ENCODE measurements at places on chromosomes 3 and 15. TPM values are rescaled to one million over a fixed set of nuclear protein-coding genes. Genes with fewer than 3 reads are reported as not detected.

GRCh38 chr3:17491601-17492000 lies 250.8 kb downstream of the TBC1D5 start:
- peak overlapping the region; percentile 95 for H3K27ac ChIP-seq
- peaks cover 29% of the 10 kb centered on the region for H3K4me1 ChIP-seq
- H3K27me3 ChIP-seq: no peaks in the 10 kb centered on the region
- H3K4me3 ChIP-seq: no peak overlapping the region

- DNase-seq: no peak
Observed at GRCh38 chr3:27666272-27666671, 55.9 kb downstream of the EOMES start.

- H3K27ac ChIP-seq: no peak overlapping the region
- no peaks in the 10 kb centered on the region for H3K36me3 ChIP-seq
- no peak for DNase-seq
- no peaks in the 10 kb centered on the region for H3K4me1 ChIP-seq
- peaks cover 51% of the 10 kb centered on the region for H3K27me3 ChIP-seq
Observed at GRCh38 chr15:77710206-77710605, 77.5 kb upstream of the LINGO1 start.

- H3K27me3 ChIP-seq: no peaks in the 10 kb centered on the region
- H3K4me3 ChIP-seq: no peak overlapping the region
- H3K36me3 ChIP-seq: peaks cover 27% of the 10 kb centered on the region
- H3K4me1 ChIP-seq: peaks cover 25% of the 10 kb centered on the region
- no peak for DNase-seq
Observed at GRCh38 chr3:168040607-168041208, 55.0 kb downstream of the GOLIM4 start.

DNA sequence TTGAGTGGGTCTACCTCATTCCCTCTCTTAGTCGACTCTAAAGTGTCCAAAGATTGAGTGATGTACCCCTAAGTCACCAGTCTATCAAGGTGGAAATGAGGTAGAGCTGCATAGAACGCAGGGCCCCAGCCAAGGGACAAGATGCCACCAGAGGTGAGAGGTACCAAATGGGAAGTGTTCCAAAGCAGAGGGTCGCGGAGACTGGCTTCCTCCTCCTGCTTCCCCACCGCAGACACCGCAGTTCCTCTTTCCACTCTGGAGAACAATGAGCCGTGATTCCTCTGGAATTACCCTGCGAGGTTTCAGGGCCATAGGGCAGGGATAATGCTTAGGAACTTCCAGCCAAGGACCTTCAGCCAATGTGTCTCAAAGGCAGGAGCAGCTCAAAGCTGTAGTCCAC lies 55.8 kb downstream of the DAPK2 start:
- no peak for DNase-seq
- H3K4me3 ChIP-seq: no peak overlapping the region
- H3K27me3 ChIP-seq: no peaks in the 10 kb centered on the region

DNA sequence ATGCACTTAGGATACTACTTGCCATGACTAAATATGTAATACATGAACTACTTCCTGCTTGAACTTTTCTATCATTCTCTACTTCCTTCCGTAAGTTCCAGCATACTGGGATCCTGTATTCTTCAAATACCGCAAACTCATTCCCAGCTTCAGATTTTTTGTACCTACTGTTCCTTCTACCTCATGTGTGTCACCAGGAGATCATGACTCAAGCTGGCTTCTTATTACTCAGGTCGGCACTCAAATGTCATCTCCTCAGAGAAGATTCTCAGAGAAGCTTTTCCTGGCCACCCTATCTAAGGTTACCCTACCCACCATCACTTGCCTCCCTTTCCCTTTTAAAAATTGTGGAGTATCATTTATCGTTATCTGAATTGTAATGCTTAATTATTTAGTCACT lies 66.7 kb downstream of the RFX7 start:
- H3K4me3 ChIP-seq: no peak overlapping the region
- H3K36me3 ChIP-seq: peaks cover 37% of the 10 kb centered on the region
- no peak for DNase-seq
- H3K4me1 ChIP-seq: peaks cover 3% of the 10 kb centered on the region

- no peak overlapping the region for H3K4me3 ChIP-seq
- no peaks in the 10 kb centered on the region for H3K4me1 ChIP-seq
- no peaks in the 10 kb centered on the region for H3K36me3 ChIP-seq
- H3K27me3 ChIP-seq: peaks cover 6% of the 10 kb centered on the region
- DNase-seq: no peak
- H3K27ac ChIP-seq: no peak overlapping the region
Observed at GRCh38 chr3:74021449-74021848, 396.7 kb upstream of the PDZRN3 start.

DNA sequence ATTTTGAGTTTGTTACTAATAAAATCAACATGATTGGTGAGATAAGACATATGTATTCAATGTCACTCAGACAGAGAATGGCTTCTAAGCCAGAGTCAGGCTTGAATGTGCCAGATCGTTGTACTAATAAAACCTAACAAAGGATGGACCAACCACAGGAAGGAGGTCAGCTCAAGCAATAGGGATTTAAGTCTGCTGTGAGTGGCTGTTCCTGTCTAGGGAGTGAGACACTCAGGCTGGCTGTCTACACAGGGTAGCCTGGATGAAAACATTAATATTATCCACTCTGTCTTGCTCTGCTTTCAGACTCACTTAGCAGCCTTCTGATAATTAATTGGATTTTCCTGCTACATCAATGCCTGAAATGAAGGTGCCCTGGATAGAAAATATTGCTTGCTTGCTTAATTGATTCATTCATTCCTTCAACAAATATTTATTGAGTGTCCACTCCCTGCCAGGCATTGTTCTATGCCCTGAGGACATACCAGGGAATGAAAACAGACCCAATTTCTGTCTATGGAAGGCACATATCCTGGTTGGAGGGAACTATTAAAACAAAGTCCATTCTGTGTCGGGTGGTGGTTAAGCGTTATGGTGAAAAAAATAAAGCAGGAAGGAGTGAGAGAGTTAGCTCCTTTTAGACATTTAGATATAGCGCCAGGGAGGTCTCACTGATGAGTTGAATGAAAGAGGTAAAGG lies 239.4 kb downstream of the CHST2 start:
- no peak overlapping the region for H3K4me3 ChIP-seq
- peaks cover 8% of the 10 kb centered on the region for H3K27me3 ChIP-seq
- no peak overlapping the region for H3K27ac ChIP-seq

DNA sequence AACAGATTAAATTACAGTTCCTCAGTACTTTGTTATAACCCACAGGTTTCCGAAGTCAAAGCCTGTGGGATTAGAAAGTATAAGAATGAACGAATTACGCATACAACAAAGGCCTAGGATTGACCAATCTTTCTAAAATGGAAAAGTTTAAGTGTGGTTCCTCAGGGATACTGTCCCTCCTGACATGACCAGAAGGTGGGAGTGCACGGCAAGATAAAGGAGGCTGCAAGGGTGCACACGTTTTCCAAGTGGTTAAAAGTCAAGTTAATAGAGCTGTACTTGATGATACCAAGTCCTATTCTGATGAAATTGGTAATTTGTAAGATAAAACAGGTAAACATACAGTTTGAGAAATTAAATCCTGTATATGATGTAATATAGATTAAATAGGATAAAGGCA lies 96.2 kb downstream of the ALDH1A2 start:
- H3K4me1 ChIP-seq: peaks cover 9% of the 10 kb centered on the region
- H3K36me3 ChIP-seq: no peaks in the 10 kb centered on the region
- no peak overlapping the region for H3K27ac ChIP-seq

GRCh38 chr3:165545059-165545458 lies 292.2 kb downstream of the BCHE start:
- H3K27me3 ChIP-seq: no peaks in the 10 kb centered on the region
- H3K4me3 ChIP-seq: no peak overlapping the region
- no peak for DNase-seq
- H3K27ac ChIP-seq: no peak overlapping the region
- no peaks in the 10 kb centered on the region for H3K36me3 ChIP-seq

DNA sequence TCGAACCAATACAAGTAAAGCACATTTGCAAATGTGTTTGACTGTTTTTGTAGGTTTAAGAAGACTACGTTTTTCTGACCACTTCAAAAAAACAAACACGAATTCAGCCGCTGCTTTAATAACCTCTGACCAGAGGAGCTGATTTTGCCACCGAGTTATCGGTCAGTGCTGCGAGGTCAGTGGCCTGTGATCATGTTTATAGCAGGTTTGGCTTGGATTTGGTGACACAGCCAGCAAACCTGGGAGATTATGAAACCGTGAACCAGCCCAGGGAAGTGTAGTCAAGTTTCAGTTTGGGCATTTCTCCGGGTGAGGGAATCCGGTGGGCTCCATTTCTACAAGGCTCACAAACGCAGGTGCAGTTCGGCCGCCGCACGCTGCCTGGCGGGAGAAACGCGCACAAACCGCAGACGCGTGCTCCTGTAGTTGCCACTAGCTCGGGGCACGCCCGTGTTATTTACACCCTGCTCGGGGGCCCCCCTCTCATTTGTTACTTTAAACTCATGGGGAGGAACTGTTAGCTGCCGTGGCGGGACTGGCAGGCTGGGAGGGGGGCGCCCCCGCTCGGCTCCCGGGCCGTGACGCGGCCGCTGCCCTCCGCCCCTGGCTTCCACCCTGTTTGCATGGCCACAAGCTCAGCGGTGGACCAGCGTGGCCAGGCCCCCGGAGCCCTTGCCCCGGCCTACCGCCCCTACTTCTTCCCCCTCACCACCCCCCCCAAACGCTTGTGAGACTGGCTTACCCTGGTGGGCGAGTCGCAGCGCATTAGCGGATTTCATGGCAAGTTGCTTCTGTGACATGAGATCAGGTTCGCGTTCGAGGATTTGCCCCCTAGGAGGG lies 13.6 kb upstream of the ONECUT1 start:
- DNase-seq: no peak
- H3K27ac ChIP-seq: no peak overlapping the region
- peak overlapping the region; percentile 11 for H3K4me3 ChIP-seq
- peaks cover 13% of the 10 kb centered on the region for H3K4me1 ChIP-seq

GRCh38 chr3:43062564-43063040 lies 43.3 kb downstream of the POMGNT2 start:
- H3K36me3 ChIP-seq: no peaks in the 10 kb centered on the region
- peaks cover 2% of the 10 kb centered on the region for H3K27me3 ChIP-seq
- H3K27ac ChIP-seq: no peak overlapping the region
- no peak for DNase-seq
- H3K4me1 ChIP-seq: no peaks in the 10 kb centered on the region
- H3K4me3 ChIP-seq: no peak overlapping the region

GRCh38 chr15:45137703-45138102 lies 7.9 kb downstream of the DUOX1 start:
- H3K4me3 ChIP-seq: no peak overlapping the region
- peaks cover 39% of the 10 kb centered on the region for H3K27me3 ChIP-seq
- H3K4me1 ChIP-seq: peaks cover 14% of the 10 kb centered on the region
- no peaks in the 10 kb centered on the region for H3K36me3 ChIP-seq
- no peak for DNase-seq
- no peak overlapping the region for H3K27ac ChIP-seq

DNA sequence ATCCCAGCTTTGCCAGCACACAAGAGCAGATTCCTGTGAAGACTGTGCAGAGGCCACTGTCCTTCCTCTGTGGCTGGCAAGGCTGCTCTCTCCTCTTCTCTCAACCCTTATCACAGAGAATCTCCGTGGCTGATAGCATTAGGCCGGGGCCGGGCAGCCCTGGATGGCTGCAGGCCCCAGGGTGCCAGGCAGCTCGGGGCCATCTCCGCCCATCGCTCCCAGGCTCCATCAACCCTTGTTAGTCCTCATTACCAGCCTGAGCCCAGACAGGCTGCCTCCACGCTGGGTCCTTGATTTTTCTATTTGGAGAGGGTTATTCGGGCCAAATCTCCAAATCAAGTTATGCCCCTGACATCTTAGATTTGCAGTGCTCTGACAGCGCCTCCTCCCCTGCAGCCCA lies 39.1 kb downstream of the MRPL46 start:
- H3K4me1 ChIP-seq: no peaks in the 10 kb centered on the region
- no peak overlapping the region for H3K4me3 ChIP-seq
- no peak overlapping the region for H3K27ac ChIP-seq
- no peak for DNase-seq

GRCh38 chr3:194395778-194396538 lies 3.1 kb downstream of the GP5 start:
- peaks cover 22% of the 10 kb centered on the region for H3K4me1 ChIP-seq
- H3K4me3 ChIP-seq: peak overlapping the region; percentile 50
- no peak for DNase-seq
- H3K36me3 ChIP-seq: peaks cover under 1% of the 10 kb centered on the region

DNA sequence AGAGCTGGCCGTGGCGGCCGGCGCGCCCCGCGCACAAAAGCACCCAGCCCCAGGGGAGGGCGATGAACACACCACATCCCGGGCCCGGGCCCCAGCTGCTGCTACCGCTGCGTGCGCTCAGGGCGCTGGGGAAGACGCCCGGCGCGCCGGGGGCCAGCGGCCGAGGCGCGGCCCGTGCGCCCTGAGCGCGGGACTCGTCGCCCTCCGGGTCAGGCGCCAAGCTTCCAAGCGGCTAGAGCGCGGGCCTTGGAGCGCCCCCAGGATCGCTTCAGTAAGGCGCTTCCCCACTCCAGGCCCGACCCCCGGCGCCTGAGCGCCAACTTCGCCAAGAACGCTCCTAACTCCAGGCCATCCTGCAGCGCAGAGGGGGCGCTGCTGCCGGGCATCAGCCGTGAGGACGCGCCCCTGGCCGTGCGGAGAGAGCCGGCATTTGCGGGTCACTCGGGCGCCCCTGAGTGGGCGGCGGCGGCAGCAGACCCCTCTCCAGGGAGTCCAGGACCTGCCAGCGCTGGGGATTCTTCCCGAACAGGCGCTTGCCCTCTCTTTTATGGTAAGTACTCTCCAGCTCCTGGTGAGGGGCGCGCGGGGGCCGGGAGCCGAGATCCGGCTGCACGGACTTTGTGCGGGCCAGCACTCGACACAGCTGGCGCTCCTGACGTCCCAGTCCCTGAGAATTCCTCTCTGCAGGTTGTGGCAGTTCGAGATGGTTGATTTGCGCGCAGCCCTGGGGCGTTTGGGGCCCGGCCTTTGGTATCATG lies 475 bp downstream of the SPSB4 start:
- peaks cover 35% of the 10 kb centered on the region for H3K4me1 ChIP-seq
- peaks cover 30% of the 10 kb centered on the region for H3K27me3 ChIP-seq

DNA sequence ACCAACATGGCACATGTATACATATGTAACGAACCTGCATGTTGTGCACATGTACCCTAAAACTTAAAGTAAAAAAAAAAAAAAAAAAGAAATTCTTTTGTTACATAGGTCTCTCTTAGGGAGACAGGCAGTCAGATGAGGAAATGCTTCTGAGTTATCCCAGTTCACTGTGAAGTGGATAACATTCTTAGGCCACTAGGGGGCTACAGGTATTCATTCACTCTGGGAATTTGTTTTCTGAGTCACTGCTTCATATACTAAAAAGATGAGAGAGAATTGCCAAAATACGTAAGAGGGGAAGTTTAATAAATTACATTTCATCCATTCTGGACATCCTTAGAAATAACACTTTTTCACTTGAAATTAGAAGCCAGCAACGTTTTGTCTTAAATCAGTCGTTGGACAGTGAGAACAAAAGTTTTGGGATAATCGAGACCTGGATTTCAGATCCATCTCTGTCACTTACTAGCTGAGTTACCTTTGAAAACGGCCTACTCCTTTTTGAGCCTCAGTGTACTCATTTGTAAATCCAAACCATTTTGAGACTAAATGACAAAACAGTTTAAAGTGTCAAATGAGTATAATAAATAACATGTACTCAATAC lies 738.4 kb upstream of the ALCAM start:
- H3K4me3 ChIP-seq: no peak overlapping the region
- H3K27ac ChIP-seq: no peak overlapping the region
- peaks cover 3% of the 10 kb centered on the region for H3K36me3 ChIP-seq
- DNase-seq: no peak

Gene KY
- total RNA-seq: not detected

Gene DNAJC19
- 33.0 TPM for total RNA-seq

Gene LRRK1
- 1.4 TPM for total RNA-seq

Gene CLDN18
- not detected for total RNA-seq

Gene MINDY4B
- not detected for total RNA-seq

Gene CCR1
- total RNA-seq: not detected

Gene POPDC2
- total RNA-seq: 3.4 TPM

Gene TMEM108
- 17.4 TPM for total RNA-seq

Gene SKOR1
- total RNA-seq: 1.1 TPM

Gene CPA3
- not detected for total RNA-seq

Measured in mesothelial cell of epicardium (in vitro differentiated cells).